ENCODE measurements at places on chromosomes 4 and X.

DNA sequence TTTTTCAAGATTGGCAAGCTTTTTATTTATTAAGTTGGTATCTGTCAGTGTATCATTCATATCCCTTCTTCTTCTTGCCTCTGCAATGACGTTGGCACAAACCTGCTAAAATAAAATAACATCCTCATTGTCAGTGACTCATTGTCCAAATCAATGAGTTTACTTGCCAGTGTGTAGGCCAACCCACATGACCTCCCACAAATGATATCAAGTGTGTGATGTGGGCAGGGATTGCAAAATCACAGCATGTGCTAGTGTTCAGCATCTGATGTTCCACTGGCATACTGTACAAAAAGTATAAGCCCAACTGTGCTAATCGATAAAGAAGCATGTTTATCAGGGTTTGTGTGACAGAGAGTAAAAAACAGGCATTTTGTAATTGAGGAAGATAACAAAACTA lies 25.5 kb downstream of the GPAT3 start:
- no peak for DNase-seq

DNA sequence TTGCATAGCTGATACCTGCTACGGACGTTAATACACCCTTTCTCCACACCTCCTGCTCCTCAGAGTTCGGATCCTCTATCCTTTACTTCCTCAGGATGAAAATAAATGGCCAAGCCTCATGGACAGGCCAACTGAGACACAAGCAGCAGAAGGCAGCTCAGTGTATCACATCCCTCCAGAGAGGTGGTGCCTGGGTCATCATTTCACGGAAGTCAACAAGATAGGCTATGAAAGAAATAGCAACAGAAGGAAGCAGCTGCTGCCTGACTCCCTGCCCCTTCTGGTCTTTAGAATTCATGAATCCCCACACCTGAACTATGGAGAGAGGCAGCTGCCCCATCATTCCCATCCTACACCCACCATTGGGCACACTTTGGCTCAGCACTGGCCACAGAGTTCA lies 267.1 kb upstream of the ETNPPL start:
- no peak for DNase-seq

GRCh38 chr4:7422151-7422897 lies 12.4 kb downstream of the PSAPL1 start:
- DNase-seq: no peak

GRCh38 chr4:145012841-145013240 lies 85.2 kb downstream of the ANAPC10 start:
- no peak for DNase-seq

DNA sequence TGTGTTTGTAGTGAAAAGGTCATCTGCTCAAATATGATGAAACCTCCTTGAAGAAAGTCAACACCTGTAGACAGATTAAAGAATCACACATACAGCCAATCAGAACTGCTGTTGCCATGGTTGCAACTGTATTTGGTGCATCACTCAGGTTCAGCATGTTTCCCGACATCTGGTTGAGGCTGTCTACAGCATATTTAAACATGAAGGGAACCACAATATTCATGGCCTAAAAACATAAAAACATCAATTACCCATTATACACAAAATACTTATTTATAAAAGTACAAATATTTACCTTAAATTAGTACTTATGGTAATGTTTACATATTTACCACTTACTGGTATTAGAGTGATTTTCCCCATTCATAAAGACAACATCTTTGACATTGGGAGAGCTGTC lies 79.7 kb downstream of the ABCB7 start:
- DNase-seq: no peak

DNA sequence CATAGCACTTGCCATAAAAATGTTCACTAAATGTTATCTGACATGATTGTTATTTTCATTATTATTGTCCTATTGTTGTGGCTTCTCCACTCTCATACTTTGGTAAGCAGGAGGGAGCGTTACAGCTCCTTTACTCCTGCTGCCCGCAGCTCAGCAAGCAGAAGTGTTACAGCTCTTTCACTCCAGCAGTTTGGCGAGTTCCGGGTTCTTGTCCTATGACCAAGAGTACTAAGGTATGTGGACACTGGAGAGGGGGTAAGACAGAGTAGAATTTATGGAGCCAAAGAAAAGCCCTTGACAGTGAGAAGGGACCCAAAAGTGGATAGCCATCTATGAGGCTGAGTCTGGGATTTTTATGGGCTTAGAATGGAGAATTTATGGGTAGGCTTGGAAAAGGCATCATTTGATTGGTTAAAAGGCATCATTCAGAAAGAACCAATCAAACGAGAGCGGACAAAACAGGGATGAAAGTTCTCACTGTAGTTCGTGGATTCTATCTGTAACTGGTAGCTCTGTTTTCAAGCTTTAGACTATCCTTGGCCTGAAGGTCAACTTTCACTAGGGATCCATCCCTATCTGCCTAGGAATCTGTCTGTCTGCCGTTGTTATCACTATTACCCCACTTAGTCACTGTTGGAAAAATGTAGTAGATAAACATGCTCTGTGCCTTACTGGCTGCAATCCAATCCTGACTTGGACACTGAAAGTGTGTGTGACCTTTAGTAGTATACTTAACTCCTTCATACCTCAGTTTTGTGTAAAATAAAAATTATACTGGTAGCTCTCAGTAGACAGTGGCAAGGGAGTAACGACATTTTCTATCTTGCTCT lies 545.6 kb upstream of the LCORL start:
- DNase-seq: no peak

DNA sequence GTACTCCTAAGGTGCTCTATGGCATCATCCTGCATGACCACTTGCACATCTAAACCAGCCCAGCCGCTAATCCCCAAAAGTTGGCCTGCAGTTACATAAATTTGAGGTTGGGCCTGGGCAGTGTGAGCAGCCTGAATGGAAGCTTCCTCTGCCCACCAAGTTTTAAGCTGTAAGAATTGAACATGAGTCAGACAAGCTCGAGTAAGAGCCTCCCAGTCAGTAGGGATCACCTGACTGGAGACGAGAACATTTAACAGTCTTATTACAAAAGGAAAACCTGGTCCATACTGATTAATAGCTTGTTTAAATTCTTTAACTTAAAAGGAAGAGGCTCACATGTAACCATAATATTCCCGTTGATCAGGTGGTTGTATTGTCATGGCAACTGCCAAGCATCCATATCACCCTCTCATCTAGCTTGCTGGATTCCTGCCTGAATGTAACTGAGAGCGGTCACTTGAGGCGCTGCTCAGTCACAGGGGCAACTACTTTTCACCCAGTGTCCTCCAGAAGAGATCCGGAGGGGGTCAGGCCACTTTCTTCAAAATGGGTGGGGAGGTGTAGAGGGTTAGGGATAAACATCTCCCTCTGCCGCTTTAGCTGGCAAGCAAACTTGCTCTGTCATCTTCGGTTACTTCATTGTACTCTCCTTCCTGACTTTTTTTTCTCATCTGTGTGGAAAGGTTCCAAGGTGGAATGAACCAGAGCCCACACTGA lies 56.6 kb upstream of the WDR1 start:
- no peak for DNase-seq

- DNase-seq: no peak
Observed at GRCh38 chrX:12929701-12930100, 23.3 kb downstream of the TLR8 start.

- DNase-seq: no peak
Observed at GRCh38 chr4:88341227-88342192, 37.1 kb upstream of the HERC6 start.

- peak; percentile 62 for DNase-seq
Observed at GRCh38 chrX:119516157-119516702, 48.0 kb downstream of the SLC25A5 start.

DNA sequence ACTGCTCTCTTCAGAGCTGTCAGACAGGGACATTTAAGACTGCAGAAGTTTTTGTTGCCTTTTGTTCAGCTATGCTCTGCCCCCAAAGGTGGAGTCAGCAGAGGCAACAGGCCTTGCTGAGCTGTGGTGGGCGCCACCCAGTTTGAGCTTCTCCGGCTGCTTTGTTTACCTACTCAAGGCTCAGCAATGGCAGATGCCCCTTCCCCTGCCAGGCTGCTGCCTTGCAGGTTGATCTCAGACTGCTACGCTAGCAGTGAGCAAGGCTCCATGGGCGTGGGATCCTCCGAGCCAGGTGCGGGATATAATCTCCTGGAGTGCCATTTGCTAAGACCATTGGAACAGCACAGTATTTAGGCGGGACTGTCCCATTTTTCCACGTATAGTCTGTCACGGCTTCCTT lies 371.4 kb upstream of the AMOT start:
- no peak for DNase-seq

DNA sequence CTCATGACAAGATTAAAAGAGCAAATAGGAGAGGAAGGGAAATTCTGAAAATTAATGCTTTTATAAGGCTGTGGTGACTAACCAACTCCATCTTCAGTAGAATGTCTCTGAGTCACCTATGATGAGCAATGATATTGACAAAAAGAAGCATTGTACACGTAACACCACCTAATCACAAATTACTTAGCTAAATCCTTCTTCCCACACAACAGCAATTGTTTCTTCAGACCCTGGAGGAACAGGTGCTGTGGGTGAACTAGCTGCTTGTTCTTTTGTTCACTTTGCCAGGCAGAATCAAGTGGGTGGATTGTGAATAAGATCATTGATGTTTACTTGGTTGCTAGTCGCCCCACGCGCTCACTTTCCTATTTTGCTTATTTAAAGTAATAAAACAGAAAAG lies 315.5 kb downstream of the CAMK2D start:
- no peak for DNase-seq

- DNase-seq: no peak
Observed at GRCh38 chrX:77723681-77724080, 62.3 kb downstream of the ATRX start.

GRCh38 chrX:101080326-101081124 lies 1.8 kb downstream of the TMEM35A start:
- no peak for DNase-seq

Measured in CD8-positive, alpha-beta T cell (primary cell).